ENCODE measurements at places on chromosomes 7 and 10. TPM values are rescaled to one million over a fixed set of nuclear protein-coding genes. Genes with fewer than 3 reads are reported as not detected.

GRCh38 chr7:64879086-64879730 lies 23.9 kb upstream of the ZNF273 start:
- no peak for DNase-seq

GRCh38 chr10:128940081-128940480 lies 527.0 kb upstream of the MGMT start:
- DNase-seq, result no peak

GRCh38 chr7:93678185-93678584 lies 103.7 kb upstream of the CALCR start:
- no peak for DNase-seq

- DNase-seq, result peak; percentile 85
These were observed 746 bp downstream of the CCDC71L start for GRCh38 chr7:106659963-106660861.

- peak; percentile 30 for DNase-seq
These were observed 600 bp upstream of the DBNL start for GRCh38 chr7:44043902-44044301.

DNA sequence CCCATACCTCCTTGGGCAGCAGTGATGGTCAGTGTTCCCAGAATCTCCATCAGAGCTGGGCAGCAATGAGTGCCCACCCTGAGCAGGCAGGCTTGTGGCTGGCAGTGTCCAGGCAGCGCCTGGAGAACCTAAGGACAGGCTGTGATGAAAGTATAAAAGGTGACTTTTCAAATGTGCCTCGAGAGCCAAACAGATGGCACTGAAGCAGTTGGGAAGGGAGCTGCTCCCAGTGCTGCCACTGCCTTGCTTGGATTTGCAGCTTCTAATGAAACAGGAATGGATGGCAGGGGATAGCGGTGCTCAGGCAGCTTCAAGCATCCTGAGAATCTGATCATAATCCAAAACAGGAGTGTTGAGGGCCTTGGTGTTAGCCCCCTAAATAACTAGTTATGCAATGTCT lies 179.8 kb upstream of the AOAH start:
- DNase-seq, result no peak

GRCh38 chr7:150942591-150943452 lies 35.3 kb downstream of the KCNH2 start:
- no peak for DNase-seq

GRCh38 chr10:3068968-3069737 lies 1.8 kb downstream of the PFKP start:
- peak; percentile 36 for DNase-seq

DNA sequence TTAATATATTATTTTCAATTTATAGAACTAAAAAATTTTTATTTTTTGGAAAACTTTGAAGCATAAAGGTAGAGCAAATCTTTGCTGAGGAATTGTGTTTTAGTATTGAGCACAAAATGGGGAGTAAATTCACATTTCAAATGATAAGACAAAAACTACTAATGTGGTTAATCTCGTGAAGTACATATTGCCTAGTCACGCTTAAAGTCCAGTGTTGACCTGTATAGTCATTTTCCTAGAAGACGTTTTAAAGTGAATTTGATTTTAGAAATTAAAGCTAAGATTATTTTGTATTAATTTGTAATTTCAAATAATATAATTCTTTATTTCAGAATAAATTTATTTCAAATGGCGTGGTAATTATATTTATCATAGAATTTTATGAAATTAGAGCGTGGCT lies 57.2 kb upstream of the MSRB2 start:
- no peak for DNase-seq

GRCh38 chr10:103620891-103621782 lies 127.6 kb downstream of the NEURL1 start:
- DNase-seq, result no peak

DNA sequence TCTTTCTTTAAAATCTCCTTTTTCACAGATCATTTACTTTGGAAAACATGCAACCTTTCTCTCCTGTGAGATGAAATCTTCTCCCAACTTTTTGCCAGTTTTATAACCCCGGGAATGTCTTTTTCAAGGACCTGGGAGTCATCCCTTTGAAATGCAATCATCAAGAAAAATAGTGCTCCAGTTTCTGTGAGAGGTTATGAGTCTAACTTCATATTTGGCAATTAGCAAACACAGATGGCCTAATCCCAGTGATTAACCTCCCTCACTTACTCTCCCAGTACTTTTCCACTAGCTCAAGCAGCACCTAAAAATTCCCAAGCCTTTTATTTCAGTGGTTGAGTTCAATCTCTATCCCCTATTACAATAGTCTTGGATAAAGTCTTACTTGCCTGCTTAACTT lies 185.8 kb upstream of the TMEM106B start:
- DNase-seq, result no peak

- no peak for DNase-seq
These were observed 150.2 kb downstream of the GNAI1 start for GRCh38 chr7:80284855-80285254.

GRCh38 chr10:7609556-7609955 lies 57.2 kb downstream of the ITIH5 start:
- no peak for DNase-seq

Gene VAX1
- not detected for total RNA-seq

Gene DYDC2
- total RNA-seq, result not detected

GRCh38 chr7:47285860-47286491 lies 295.9 kb downstream of the TNS3 start:
- DNase-seq, result no peak

- no peak for DNase-seq
These were observed 116.2 kb upstream of the AFAP1L2 start for GRCh38 chr10:114520453-114520852.

Gene LIPF
- total RNA-seq, result not detected

GRCh38 chr10:79409726-79410085 lies 35.7 kb downstream of the ZCCHC24 start:
- DNase-seq, result no peak

Gene TUBB8
- not detected for total RNA-seq

Gene LRRC4
- 0.50 TPM for total RNA-seq

DNA sequence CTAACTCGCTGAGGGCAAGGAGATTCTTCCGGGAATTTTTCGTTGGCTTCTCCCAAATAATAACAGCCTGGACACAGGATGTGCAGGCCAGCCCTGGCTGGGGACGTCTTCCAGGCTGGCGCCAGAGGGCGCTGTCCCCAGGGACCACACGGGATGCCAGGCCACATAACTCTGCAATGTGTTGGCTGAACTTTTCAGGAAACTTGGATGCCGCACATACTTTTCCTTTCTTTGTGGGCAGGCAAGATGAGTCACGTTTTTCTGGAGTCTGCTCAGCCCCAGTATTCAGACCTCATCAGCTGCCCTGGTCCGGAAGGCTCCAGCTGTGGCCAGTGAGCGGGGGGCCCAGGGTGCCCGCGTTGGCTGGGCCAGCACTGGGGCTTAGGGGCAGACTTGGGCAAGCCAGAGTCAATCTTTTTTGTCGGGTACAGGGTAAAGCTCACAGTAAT lies 122.7 kb downstream of the PRKAG2 start:
- DNase-seq, result no peak

DNA sequence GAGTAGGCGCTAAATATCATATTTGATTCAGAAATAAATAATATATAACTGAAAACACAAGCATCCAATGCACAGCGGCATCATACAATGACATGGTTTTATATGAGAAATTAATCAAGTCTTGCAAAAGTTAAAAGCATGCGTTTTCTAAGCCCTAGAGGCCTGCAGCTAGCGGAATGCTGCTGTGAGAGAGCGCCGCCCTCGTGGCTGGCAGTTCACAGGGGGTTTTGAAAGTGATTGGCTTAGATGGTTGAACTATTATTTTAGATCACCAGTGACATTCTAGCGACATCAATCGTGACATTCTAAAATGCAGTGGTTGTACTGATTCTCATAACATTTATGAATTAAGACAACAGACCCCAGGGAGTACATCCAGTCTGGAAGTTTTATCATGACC lies 235.2 kb upstream of the MGMT start:
- DNase-seq, result no peak

- no peak for DNase-seq
These were observed 370.7 kb downstream of the PPP1R3A start for GRCh38 chr7:113548137-113548536.

DNA sequence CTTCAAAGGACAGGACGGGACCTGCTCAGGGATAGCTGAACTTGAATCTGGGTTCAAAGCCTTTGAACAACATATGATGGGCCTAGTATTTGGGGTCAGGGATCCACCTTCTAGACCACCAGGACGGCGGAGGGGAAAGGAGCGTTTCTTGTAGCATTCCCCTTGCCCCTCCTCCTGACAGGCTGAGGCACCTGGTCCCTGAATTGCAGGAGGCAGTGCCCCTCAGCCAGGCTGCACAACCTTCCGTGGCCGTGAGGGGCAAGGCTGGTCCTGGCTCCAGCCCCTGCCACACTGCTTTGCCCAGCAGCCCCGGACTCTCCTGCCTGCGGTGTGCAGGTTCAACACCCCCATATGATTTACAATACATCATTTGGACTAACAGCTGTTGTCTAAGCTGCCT lies 58.1 kb downstream of the INSIG1 start:
- DNase-seq, result no peak

Gene LIPK
- total RNA-seq, result not detected

DNA sequence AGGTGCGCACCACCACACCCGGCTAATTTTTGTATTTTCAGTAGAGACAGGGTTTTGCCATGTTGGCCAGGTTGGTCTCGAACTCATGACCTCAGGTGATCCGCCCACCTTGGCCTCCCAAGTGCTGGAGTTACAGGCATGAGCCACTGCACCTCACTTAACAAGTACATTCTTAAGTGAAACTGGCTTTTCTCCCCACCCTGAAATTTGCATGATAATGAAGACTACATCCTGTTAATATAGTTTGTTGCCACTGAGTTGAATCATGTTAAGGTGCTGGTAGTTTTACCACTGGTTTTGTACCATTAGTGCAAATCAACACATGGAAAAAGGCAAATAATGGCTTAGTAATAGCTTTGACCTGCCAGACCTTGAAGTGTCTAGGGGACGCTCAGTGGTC lies 62.2 kb downstream of the MPLKIP start:
- no peak for DNase-seq

DNA sequence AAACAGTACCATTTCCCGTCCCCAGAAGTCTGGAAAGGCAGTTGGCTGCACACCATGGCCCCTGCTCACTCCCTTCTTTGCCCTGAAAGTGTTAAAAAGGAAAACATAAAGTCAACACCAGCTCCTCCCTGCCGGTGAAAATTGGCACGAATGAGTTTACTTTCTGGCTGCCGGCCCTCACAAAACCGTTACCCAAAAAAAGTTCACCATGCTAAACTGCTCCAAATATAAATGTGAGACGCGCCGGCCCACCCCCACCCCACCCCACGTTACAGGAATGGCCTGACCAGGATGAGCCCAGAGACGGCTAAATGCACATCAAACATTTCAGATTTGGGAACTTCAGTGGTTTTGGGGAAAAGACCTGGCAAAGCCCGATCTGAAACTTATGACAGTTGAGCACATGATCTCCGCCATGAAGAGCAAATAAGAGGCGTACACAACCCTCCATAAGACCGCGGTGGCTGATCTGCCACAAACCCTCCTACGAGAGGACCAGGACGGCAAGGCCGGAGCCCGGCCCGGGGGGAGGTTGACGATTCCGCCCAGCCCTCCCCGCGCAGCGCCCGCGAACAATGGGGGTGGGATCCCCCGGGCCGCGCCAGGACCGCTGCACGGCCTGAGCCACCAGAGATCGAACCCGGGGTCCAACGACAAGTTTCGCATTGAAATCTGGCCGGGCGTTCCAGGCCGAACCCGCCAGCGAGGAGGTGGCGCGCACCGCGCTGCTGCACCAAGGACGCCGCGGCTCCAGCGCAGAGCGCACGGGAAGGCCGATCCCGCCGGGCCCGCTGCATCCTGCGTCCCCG lies 952 bp downstream of the DIP2C start:
- no peak for DNase-seq

Gene TMEM270
- total RNA-seq, result not detected

DNA sequence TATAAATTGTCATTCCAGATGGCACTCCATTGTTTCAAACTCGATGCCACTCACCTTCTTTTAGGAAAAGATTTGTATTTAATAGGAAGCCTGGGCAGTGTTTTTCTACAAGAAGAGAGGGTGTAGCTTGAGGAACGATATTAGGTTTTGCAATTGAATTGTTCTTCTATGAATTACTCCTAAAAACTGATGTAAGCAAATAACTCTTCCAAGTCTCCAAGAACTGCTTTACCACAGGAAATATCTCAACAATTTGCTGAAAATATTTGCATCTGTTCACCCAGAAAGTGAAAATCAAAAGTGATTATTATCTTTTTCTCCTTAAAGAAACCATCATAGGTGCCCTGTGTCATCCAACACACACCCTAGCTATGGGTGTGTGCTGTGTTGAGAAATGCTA lies 261.3 kb upstream of the MEOX2 start:
- no peak for DNase-seq

DNA sequence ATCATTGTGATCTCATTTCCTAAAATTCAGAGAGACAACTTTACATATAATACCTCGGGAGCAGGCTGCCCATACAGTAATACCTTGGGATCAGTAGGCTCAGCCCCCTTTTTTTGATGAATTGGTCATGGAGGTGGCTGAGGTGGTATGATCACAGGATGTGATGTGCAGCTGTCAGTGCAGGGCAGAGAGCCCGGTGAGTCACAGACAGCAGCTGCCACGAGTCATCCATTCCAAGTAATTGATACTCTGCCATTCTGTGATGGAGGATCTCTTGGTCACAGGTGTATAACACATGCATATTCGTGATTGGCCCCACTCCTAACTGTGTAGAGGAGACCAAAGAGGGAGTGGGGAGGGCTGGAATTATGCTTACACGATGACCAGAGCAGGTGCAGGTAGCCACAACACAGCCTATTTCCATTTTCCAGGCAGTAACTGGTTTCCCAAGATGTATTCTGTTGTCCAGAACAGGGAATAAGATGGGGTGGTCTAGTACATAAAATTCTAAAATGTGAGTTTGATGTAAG lies 14.1 kb downstream of the NRCAM start:
- DNase-seq, result peak; percentile 35

DNA sequence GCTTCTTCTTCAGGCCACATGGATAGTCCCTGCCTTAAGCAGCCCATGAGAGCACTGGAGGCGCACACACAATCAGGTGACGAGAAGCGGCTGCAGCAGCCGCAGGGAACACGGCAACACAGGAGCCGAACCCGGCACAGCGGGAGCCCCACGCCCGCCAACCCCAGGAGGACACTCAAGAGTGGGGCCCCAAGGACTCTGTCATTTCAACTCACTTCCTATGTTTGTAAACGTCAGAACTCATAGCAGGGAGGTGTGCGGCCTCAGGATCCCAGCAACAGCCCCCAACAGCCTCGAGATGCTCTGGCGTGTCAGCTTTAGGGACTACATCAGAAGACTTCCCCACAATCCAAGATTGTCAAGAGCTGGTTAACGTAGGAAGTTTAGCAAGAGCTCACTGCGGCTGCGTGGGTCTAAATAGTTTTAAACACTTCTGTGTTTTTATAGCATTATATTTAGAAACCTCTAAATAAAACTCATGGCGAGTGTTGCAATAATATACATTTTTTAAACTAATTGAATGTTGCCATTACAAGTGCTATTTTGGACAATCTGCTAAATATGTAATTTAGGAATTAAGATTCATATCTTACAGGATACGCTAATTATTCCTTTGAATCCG lies 123.4 kb downstream of the MAD1L1 start:
- no peak for DNase-seq

- DNase-seq, result no peak
These were observed 129.8 kb upstream of the FAM20C start for GRCh38 chr7:62361-63116.

GRCh38 chr7:28081016-28081415 lies 99.6 kb downstream of the JAZF1 start:
- DNase-seq, result no peak
